Naive thymus-derived CD8-positive, alpha-beta T cell (primary cell): ENCODE measurements at places on chromosomes 2 and 18.
A peak's percentile ranks its signal among the peaks of the same experiment; 100 is the strongest.

GRCh38 chr18:11981192-11981542, at the start of gene IMPA2:
IMPA2 (plus strand) TSS chr18:11981507; CDS start chr18:11981670, 163 bp downstream.
- peak within 1 kb of the TSS; percentile 90 for H3K4me3 ChIP-seq
- no peaks in the 10 kb centered on the region for H3K36me3 ChIP-seq
- peaks cover 21% of the 10 kb centered on the region for H3K4me1 ChIP-seq
- no peak for DNase-seq
- H3K27ac ChIP-seq, result peak within 1 kb of the TSS; percentile 19

- H3K27ac ChIP-seq, result no peak overlapping the region
- DNase-seq, result no peak
- no peaks in the 10 kb centered on the region for H3K36me3 ChIP-seq
Observed at GRCh38 chr18:52903857-52904256, 563.9 kb downstream of the DCC start.

- H3K36me3 ChIP-seq, result no peaks in the 10 kb centered on the region
- H3K27ac ChIP-seq, result no peak overlapping the region
- no peak for DNase-seq
- no peaks in the 10 kb centered on the region for H3K4me1 ChIP-seq
- H3K4me3 ChIP-seq, result no peak overlapping the region
- no peaks in the 10 kb centered on the region for H3K27me3 ChIP-seq
Observed at GRCh38 chr2:77009307-77009706, 512.9 kb downstream of the LRRTM4 start.

DNA sequence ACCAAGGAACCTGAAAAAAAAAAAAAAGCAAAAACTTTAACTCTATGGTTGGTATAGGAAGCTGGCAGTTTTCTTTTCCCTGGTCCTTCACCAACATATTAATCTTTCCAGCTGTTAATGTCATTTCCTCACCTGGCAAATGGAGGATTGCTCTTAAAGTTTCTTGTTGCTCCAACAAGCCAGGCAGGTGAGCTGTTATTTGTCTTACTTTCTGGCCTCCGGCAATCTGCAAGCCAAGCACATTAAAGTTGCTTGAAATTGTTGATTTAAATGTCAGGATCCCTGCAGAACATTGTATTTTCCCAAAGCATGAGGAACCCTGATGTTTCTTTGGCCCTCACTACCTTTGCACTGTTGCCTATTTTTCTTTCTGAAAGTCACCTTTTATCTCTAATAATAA, 664.9 kb downstream of the METTL4 start:
- H3K27ac ChIP-seq, result no peak overlapping the region
- no peak for DNase-seq
- no peaks in the 10 kb centered on the region for H3K27me3 ChIP-seq
- H3K4me3 ChIP-seq, result no peak overlapping the region

- DNase-seq, result no peak
- H3K4me3 ChIP-seq, result no peak overlapping the region
- no peak overlapping the region for H3K27ac ChIP-seq
- peaks cover 14% of the 10 kb centered on the region for H3K4me1 ChIP-seq
Observed at GRCh38 chr2:6776125-6776524, 89.6 kb downstream of the CMPK2 start.

GRCh38 chr2:22444281-22444680, 940.7 kb upstream of the KLHL29 start:
- DNase-seq, result no peak
- H3K27me3 ChIP-seq, result no peaks in the 10 kb centered on the region
- no peak overlapping the region for H3K27ac ChIP-seq
- no peak overlapping the region for H3K4me3 ChIP-seq
- H3K36me3 ChIP-seq, result no peaks in the 10 kb centered on the region

GRCh38 chr18:305003-305501, 37.2 kb upstream of the THOC1 start:
- no peak overlapping the region for H3K4me3 ChIP-seq
- no peaks in the 10 kb centered on the region for H3K36me3 ChIP-seq
- DNase-seq, result no peak
- no peak overlapping the region for H3K27ac ChIP-seq

GRCh38 chr2:187922846-187923245, 368.6 kb upstream of the TFPI start:
- no peaks in the 10 kb centered on the region for H3K27me3 ChIP-seq
- H3K27ac ChIP-seq, result no peak overlapping the region
- H3K4me3 ChIP-seq, result no peak overlapping the region

DNA sequence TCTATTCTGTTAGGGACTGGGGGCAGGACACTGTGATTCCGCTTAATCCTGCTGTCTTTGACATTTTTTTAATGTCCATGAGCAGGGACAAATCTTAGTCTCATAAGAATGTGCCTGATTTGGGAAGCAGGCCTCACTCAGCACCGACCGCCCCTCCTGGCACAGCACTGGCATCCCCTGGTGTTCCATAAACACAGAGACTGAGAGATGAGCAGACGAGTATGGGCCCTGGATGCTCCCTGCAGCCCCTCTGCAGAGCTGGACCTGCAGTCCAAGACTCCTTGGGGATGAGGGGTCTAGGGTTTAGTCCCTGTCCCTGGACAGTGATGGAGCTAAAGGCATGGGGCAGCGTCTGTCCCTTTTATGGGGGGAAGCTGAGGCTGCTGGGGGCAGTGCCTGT, 81.6 kb downstream of the NDUFA10 start:
- H3K27me3 ChIP-seq, result no peaks in the 10 kb centered on the region
- peaks cover 10% of the 10 kb centered on the region for H3K4me1 ChIP-seq
- no peaks in the 10 kb centered on the region for H3K36me3 ChIP-seq
- no peak for DNase-seq

DNA sequence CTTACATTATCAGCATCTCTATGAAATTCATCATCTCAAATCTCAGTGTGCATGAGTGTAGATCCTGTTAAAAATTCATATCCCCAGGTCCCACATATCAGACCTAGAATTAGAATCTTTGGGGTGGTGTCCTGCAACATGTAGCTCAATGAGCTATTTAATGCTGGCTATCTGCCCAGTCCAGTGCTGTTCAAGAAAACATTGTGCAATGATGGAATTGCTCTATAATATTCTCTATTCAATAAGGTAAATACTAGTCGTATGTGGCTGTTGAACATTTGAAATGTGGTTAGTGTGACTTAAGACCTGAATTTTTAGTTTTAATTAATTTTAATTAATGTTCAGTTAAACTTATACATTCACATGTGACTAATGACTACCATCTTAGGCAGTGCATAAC, 127.4 kb downstream of the NOL4 start:
- H3K27ac ChIP-seq, result no peak overlapping the region
- no peaks in the 10 kb centered on the region for H3K4me1 ChIP-seq
- H3K27me3 ChIP-seq, result no peaks in the 10 kb centered on the region
- no peaks in the 10 kb centered on the region for H3K36me3 ChIP-seq
- H3K4me3 ChIP-seq, result no peak overlapping the region
- DNase-seq, result no peak

- no peaks in the 10 kb centered on the region for H3K36me3 ChIP-seq
- no peak overlapping the region for H3K27ac ChIP-seq
- H3K4me1 ChIP-seq, result no peaks in the 10 kb centered on the region
- DNase-seq, result no peak
- no peaks in the 10 kb centered on the region for H3K27me3 ChIP-seq
- H3K4me3 ChIP-seq, result no peak overlapping the region
Observed at GRCh38 chr2:192413812-192414681, 219.3 kb upstream of the TMEFF2 start.

GRCh38 chr2:67871686-67872412, 191.0 kb downstream of the C1D start:
- peaks cover 14% of the 10 kb centered on the region for H3K27me3 ChIP-seq
- no peak overlapping the region for H3K27ac ChIP-seq
- no peaks in the 10 kb centered on the region for H3K36me3 ChIP-seq
- no peak for DNase-seq

GRCh38 chr2:106867196-106867953, 18.6 kb downstream of the ST6GAL2 start:
- no peaks in the 10 kb centered on the region for H3K4me1 ChIP-seq
- H3K27ac ChIP-seq, result no peak overlapping the region
- no peaks in the 10 kb centered on the region for H3K36me3 ChIP-seq
- H3K4me3 ChIP-seq, result no peak overlapping the region
- H3K27me3 ChIP-seq, result peaks cover 6% of the 10 kb centered on the region
- DNase-seq, result no peak

GRCh38 chr2:204886713-204887112, 341.4 kb downstream of the PARD3B start:
- no peak for DNase-seq
- H3K27ac ChIP-seq, result no peak overlapping the region
- H3K4me1 ChIP-seq, result peaks cover 11% of the 10 kb centered on the region
- H3K27me3 ChIP-seq, result no peaks in the 10 kb centered on the region
- no peaks in the 10 kb centered on the region for H3K36me3 ChIP-seq
